Mesenchymal stem cell (in vitro differentiated cells and primary cell): ENCODE measurements at places on chromosomes 6 and 20.

DNA sequence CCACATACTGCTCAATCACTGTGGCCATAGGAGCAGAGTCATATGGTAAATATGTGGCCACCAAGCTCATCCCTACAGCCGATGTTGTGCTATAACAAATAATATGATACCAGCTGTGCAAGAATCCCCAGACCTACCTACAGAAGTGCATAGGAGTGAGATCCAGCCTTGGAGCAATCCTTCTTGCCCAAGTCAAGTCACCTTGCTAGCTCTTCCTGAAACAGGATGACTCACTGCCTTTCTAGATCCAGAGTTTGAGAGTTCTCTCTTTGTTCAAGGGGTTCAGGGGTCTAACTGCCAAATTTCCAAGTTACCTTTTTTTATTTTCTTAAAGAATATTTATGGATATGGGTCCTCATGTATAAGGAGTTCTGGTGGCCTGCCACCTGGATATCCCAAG lies 195.7 kb upstream of the MAN1A1 start:
- H3K36me3 ChIP-seq = no peaks in the 10 kb centered on the region
- peaks cover 3% of the 10 kb centered on the region for H3K4me1 ChIP-seq
- H3K27me3 ChIP-seq = no peaks in the 10 kb centered on the region

DNA sequence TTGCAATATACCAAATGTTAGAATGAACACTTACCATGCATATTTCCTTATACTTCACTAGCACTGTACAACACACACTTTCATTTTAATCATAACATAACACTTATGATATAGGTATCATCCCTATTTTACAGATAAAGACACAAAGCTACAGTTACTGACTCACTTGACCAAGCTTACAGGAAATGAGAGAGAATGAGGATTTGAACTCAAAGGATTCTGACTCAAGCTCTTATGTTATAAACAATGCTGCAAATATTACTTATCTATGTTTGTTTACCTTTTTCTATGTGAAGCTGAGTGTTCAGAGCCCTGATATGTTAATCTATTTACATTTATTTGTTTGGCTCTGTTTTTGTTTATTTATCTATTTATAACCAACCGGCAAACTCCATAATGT lies 245.4 kb downstream of the PTPRK start:
- no peak overlapping the region for H3K27ac ChIP-seq
- H3K27me3 ChIP-seq = no peaks in the 10 kb centered on the region
- peak; percentile 71 for DNase-seq
- no peak overlapping the region for H3K4me3 ChIP-seq

- DNase-seq = no peak
- H3K36me3 ChIP-seq = peaks cover 51% of the 10 kb centered on the region
- H3K4me1 ChIP-seq = peaks cover 2% of the 10 kb centered on the region
- H3K27me3 ChIP-seq = no peaks in the 10 kb centered on the region
- H3K27ac ChIP-seq = no peak overlapping the region
These were observed 48.1 kb downstream of the PSMG4 start for GRCh38 chr6:3306848-3307247.

DNA sequence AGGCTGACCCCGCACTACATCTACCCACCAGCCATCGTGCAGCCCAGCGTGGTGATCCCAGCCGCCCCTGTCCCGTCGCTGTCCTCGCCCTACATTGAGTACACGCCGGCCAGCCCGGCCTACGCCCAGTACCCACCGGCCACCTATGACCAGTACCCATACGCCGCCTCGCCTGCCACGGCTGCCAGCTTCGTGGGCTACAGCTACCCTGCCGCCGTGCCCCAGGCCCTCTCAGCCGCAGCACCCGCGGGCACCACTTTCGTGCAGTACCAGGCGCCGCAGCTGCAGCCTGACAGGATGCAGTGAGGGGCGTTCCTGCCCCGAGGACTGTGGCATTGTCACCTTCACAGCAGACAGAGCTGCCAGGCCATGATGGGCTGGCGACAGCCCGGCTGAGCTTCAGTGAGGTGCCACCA lies 16.4 kb downstream of the RBM38 start:
- H3K27me3 ChIP-seq = no peaks in the 10 kb centered on the region
- no peak overlapping the region for H3K27ac ChIP-seq
- peaks cover 75% of the 10 kb centered on the region for H3K36me3 ChIP-seq
- no peak for DNase-seq

DNA sequence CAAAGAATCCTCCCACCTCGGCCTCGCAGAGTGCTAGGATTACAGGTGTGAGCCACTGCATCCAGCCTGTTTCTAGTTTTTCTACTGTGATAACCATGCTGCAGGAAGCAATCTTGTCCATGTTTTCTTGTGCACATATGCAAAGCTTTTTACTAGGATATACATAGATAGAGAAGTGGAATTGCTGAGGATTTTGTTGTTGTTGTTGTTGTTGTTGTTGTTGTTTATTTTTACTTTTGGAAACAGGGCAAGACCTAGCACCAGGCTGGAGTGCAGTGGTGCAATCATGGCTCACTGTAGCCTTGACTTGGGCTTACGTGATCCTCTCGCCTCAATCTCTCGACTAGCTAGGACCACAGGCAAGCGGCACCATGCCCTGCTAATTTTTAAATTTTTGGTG lies 23.2 kb downstream of the KIF3B start:
- no peak overlapping the region for H3K4me3 ChIP-seq
- no peaks in the 10 kb centered on the region for H3K27me3 ChIP-seq
- H3K36me3 ChIP-seq = no peaks in the 10 kb centered on the region
- DNase-seq = no peak
- H3K4me1 ChIP-seq = no peaks in the 10 kb centered on the region
- no peak overlapping the region for H3K27ac ChIP-seq

GRCh38 chr6:35468980-35469750 lies 964 bp downstream of the RPL10A start:
- H3K27ac ChIP-seq = peak overlapping the region; percentile 90
- H3K4me3 ChIP-seq = peak overlapping the region; percentile 79
- H3K27me3 ChIP-seq = no peaks in the 10 kb centered on the region
- H3K36me3 ChIP-seq = peaks cover 52% of the 10 kb centered on the region
- peaks cover 19% of the 10 kb centered on the region for H3K4me1 ChIP-seq
- no peak for DNase-seq

- H3K4me1 ChIP-seq = peaks cover 4% of the 10 kb centered on the region
- no peak for DNase-seq
- H3K4me3 ChIP-seq = no peak overlapping the region
- H3K27ac ChIP-seq = no peak overlapping the region
- no peaks in the 10 kb centered on the region for H3K27me3 ChIP-seq
- H3K36me3 ChIP-seq = no peaks in the 10 kb centered on the region
These were observed 69.3 kb upstream of the FYN start for GRCh38 chr6:111942561-111942960.

DNA sequence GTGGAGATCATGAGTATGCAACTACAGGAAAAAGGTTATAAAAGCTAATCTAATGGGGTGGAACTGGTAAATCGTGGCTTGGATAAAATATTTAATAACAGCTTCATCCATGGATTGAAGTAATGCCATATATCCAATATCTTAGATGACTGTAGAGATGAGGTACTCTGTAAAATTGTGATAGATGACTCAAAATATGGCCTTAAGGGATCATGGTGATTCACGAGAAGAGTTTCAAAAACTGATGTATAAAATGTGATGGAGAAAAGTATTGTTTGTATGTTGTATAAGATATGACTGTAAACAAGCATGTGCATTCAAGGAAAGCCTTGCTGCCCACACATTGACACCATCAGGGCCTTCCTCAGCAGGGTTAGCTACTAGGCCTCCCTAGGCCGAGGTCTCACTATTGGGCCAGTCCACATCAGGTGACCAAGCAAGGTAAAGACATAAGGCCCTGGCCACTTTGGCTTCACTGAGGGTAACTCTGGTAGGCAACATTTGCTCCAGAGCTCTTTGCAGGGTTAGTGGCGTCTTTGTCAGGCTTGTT lies 17.7 kb upstream of the CCN6 start:
- DNase-seq = no peak
- no peaks in the 10 kb centered on the region for H3K36me3 ChIP-seq

DNA sequence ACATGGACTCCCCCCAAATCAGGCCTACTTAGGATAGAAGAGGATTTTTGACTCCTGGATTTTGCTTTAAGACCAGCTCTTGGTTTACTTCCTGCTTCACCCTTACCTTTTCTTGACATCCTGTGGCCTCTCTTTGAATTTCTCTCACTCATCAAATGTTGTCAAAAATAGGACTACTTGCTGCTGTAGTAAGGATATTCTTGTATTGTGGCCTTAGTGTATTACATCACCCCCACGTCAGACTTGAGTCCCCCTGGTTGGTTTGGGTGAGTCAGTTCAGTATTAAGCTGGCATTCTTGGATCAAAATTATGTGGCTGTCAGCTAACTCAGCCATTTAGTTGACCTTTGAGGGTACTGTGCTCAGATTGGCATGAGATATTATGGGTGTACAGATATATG lies 1.1 kb downstream of the TPX2 start:
- H3K27me3 ChIP-seq = no peaks in the 10 kb centered on the region

GRCh38 chr6:169700296-169700695 lies 1.5 kb downstream of the WDR27 start:
- peaks cover 8% of the 10 kb centered on the region for H3K4me1 ChIP-seq
- no peaks in the 10 kb centered on the region for H3K27me3 ChIP-seq
- H3K27ac ChIP-seq = no peak overlapping the region
- peak; percentile 62 for DNase-seq

DNA sequence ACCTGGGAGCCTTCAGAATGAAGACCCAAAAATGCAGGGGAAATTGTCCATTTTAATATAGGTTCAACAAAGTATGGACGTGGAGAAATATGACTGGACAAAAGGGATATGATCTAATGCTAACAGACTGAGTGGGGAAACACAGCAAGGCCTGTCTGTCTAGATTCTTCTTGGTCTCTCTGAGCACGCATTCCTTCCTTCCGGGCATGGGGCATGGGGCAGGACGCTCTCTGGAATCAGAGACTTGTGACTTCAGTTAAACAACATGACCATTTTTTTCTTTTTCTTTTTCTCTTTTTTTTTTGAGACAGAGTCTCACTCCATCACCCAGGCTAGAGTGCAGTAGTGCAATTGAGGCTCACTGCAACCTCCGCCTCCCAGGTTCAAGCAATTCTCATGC lies 31.9 kb downstream of the ZBTB2 start:
- no peaks in the 10 kb centered on the region for H3K27me3 ChIP-seq
- H3K36me3 ChIP-seq = peaks cover 13% of the 10 kb centered on the region
- H3K27ac ChIP-seq = no peak overlapping the region
- no peak overlapping the region for H3K4me3 ChIP-seq
- no peak for DNase-seq
- no peaks in the 10 kb centered on the region for H3K4me1 ChIP-seq

GRCh38 chr6:53892707-53893106 lies 97.9 kb downstream of the LRRC1 start:
- no peaks in the 10 kb centered on the region for H3K36me3 ChIP-seq
- H3K4me3 ChIP-seq = no peak overlapping the region
- no peaks in the 10 kb centered on the region for H3K27me3 ChIP-seq
- DNase-seq = no peak
- H3K4me1 ChIP-seq = peaks cover 4% of the 10 kb centered on the region

GRCh38 chr6:107290491-107290890 lies 168.9 kb downstream of the PDSS2 start:
- H3K4me3 ChIP-seq = no peak overlapping the region
- no peaks in the 10 kb centered on the region for H3K4me1 ChIP-seq
- H3K27ac ChIP-seq = no peak overlapping the region
- no peaks in the 10 kb centered on the region for H3K27me3 ChIP-seq
- no peaks in the 10 kb centered on the region for H3K36me3 ChIP-seq
- no peak for DNase-seq

DNA sequence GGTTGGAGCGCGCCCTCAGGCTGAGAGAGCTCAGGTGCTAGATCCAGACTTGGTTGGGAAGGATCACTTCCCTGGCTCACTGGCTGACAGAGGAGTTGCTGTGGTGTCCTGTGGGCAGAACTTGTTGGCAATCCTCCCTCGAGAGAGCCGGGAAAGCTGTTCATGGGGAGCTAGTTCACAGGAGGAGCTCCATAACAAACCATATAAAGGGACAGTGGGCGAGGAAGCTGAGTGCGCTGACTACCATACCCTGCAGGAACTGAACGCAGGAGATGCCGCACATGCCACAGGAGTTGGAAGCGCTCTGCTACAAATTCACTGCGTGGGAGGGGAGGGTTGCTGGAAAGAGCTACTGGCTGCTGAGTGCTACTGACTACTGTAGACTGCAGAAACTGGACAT lies 243.2 kb downstream of the OGFRL1 start:
- no peak overlapping the region for H3K27ac ChIP-seq
- no peak overlapping the region for H3K4me3 ChIP-seq
- no peaks in the 10 kb centered on the region for H3K4me1 ChIP-seq
- no peaks in the 10 kb centered on the region for H3K27me3 ChIP-seq

DNA sequence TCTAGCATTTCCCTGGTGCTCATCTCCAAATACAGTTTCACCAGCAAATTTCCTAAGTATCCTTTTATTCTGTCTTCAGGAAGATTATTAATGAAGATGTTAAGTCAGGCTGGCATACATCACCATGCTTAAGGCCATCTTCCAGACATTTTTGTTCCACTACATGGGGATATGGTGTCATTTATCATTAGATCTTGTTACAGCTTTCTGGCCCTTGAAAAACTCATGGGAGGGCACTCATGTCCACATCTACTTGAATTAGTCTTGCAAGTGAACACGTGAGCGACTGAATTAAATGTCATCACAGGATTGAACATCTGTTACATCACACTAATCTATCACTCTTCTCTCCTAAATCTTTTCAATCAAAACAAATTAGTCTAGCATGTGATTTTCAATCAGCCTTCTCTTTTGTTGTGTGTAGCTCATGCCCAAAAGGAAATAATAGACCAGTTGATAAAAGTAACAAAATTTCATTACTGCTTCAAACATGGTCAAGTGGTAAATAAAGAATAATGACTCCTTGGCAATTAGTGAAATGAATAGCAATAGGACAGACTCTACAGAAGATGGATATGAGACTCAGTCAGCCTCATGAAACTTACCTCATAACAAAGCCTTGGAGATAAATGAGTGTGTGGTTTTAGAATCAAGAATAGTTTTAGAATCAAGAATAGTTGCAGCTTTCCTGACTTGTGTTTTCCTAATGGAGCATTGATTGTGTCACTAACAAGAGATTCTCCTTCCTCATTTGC lies 80.5 kb downstream of the MTFR2 start:
- no peaks in the 10 kb centered on the region for H3K27me3 ChIP-seq
- H3K36me3 ChIP-seq = peaks cover 83% of the 10 kb centered on the region
- no peak overlapping the region for H3K4me3 ChIP-seq
- H3K4me1 ChIP-seq = no peaks in the 10 kb centered on the region
- no peak overlapping the region for H3K27ac ChIP-seq
- no peak for DNase-seq

GRCh38 chr6:128335963-128336362 lies 184.4 kb downstream of the PTPRK start:
- no peaks in the 10 kb centered on the region for H3K4me1 ChIP-seq
- H3K4me3 ChIP-seq = no peak overlapping the region
- no peaks in the 10 kb centered on the region for H3K27me3 ChIP-seq
- no peak for DNase-seq
- H3K36me3 ChIP-seq = no peaks in the 10 kb centered on the region

- H3K27me3 ChIP-seq = peaks cover 3% of the 10 kb centered on the region
- H3K4me1 ChIP-seq = no peaks in the 10 kb centered on the region
- no peak overlapping the region for H3K4me3 ChIP-seq
- no peak overlapping the region for H3K27ac ChIP-seq
- DNase-seq = no peak
- H3K36me3 ChIP-seq = no peaks in the 10 kb centered on the region
These were observed 17.1 kb upstream of the RPN2 start for GRCh38 chr20:37161830-37162549.
